Heart left ventricle (tissue), 16 donors: ENCODE measurements at places on chromosomes 12 and 14. TPM values are rescaled to one million over a fixed set of nuclear protein-coding genes. Genes with fewer than 3 reads are reported as not detected.

- H3K27me3 ChIP-seq = no peaks in the 10 kb centered on the region
- no peaks in the 10 kb centered on the region for H3K36me3 ChIP-seq
- H3K27ac ChIP-seq = no peak overlapping the region
- H3K4me3 ChIP-seq = peak overlapping the region; percentile 33
- DNase-seq = no peak
Measured at GRCh38 chr12:94690198-94690771, 39.9 kb upstream of the TMCC3 start.

DNA sequence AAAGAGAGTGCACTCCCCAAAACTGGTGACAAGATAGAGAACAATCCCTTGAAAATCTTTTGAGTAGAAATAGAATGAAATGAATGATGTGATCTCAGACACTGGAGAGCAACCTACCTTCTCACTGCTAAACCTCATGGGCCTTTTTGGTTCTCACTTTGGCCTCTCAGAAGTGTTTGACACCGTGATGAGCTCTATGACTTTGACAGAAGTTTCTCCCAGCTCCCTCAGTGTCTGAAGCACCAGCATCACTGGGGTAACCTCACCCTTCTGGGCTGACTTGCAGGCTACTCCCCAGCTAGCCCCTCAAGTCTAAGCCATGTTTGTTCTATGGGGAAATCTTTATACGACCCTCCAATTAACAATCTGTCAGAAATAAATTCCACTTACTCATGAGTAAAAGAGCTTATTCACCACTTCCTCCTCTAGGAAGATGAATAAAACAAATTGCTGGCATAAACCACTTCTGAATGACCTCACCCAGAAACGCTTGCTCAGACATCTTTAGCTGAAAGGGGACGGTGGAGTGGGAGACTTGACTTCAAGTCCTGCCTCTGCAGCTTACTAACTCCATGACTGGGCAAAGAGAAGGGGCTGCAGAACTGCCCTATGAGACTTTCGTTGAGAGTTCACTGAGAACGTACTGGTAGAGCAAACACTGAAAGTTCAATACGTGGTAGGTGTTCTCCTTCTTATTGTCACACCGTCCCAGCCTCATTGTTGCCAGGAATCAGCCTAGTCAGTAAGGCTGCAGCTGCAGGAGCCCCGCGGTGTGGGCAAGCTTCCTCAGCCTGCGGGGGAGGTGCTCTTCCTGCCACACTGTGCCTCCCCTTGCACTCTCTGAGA, 46.5 kb downstream of the ST8SIA1 start:
- H3K36me3 ChIP-seq = no peaks in the 10 kb centered on the region
- peaks cover 26% of the 10 kb centered on the region for H3K4me1 ChIP-seq
- H3K27ac ChIP-seq = no peak overlapping the region
- no peak for DNase-seq

DNA sequence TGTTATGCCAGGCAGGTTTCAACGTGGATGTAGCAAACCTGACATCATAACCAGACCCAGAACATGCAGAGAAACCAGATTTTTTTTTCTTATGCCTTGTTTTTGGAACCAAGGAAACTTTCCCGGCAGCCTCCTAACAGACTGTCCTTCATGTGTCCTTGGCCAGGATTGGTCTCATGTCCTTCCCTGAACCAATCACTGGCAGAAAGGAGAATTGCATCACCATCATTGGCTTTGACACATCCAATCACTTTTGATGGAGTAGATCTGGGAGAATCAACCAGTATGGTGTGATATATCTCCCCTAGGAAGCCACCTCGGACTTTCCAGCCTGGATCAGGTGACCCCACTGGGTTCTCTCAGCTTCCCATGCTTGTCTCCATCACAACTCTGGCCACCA, 25.6 kb upstream of the WSCD2 start:
- DNase-seq = no peak
- H3K4me3 ChIP-seq = no peak overlapping the region
- H3K36me3 ChIP-seq = no peaks in the 10 kb centered on the region
- no peaks in the 10 kb centered on the region for H3K4me1 ChIP-seq
- H3K27ac ChIP-seq = no peak overlapping the region

GRCh38 chr12:67981287-67982162, 7.7 kb upstream of the IFNG-AS1 start:
- no peaks in the 10 kb centered on the region for H3K4me1 ChIP-seq
- H3K27ac ChIP-seq = no peak overlapping the region
- no peak overlapping the region for H3K4me3 ChIP-seq

DNA sequence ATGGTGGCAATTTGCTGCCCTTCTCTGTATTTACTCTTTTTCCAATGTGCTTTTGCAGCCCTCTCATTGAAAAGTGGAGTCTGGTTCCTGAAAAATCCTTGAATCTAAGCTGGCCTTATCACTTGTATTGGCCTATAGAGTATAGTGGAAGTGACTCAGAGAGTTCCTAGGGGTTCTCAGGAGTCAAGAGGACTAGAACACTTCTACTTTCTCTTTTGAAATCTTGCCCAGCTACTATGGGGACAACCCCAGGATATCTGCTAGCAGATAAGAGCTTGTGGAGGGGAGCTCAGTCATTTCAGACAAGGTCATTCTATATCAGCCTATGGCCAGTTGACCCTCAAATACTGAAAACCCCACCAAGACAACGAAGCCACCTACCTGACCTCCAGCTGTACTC, 26.7 kb upstream of the WSCD2 start:
- H3K4me1 ChIP-seq = no peaks in the 10 kb centered on the region
- peaks cover 31% of the 10 kb centered on the region for H3K27me3 ChIP-seq
- H3K4me3 ChIP-seq = no peak overlapping the region
- DNase-seq = no peak
- no peak overlapping the region for H3K27ac ChIP-seq

GRCh38 chr14:65074449-65075150, 27.7 kb downstream of the MAX start:
- no peak for DNase-seq
- no peak overlapping the region for H3K4me3 ChIP-seq
- H3K27ac ChIP-seq = no peak overlapping the region
- H3K4me1 ChIP-seq = peaks cover 63% of the 10 kb centered on the region

DNA sequence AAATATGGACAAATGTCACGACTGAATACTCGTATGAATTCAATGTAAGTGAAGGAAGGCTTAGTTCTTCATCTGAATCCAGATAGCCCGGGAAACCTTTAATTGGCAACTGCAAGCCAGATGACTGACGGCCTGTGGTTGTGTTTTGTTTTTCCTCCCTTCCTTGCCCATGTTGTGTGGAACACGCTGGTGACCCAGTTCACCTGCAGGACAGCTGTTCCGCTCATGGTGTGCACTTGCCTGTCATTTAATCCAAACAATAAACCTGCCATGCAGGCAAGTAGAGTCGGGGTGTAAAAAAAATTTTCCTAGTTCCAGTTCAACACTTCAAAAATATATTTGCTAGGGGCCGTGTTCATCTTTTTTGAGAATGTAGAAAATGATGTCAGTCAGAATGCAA, 88.0 kb downstream of the TMEM132D start:
- no peaks in the 10 kb centered on the region for H3K36me3 ChIP-seq
- no peak for DNase-seq
- no peaks in the 10 kb centered on the region for H3K4me1 ChIP-seq

GRCh38 chr12:66976526-66976925, 292.6 kb upstream of the CAND1 start:
- no peak overlapping the region for H3K27ac ChIP-seq
- DNase-seq = no peak
- no peaks in the 10 kb centered on the region for H3K27me3 ChIP-seq

- peaks cover 4% of the 10 kb centered on the region for H3K4me1 ChIP-seq
- H3K27me3 ChIP-seq = no peaks in the 10 kb centered on the region
- H3K4me3 ChIP-seq = no peak overlapping the region
- DNase-seq = no peak
- peak overlapping the region; percentile 67 for H3K27ac ChIP-seq
Measured at GRCh38 chr14:68451696-68452373, 341.0 kb downstream of the ZFP36L1 start.

DNA sequence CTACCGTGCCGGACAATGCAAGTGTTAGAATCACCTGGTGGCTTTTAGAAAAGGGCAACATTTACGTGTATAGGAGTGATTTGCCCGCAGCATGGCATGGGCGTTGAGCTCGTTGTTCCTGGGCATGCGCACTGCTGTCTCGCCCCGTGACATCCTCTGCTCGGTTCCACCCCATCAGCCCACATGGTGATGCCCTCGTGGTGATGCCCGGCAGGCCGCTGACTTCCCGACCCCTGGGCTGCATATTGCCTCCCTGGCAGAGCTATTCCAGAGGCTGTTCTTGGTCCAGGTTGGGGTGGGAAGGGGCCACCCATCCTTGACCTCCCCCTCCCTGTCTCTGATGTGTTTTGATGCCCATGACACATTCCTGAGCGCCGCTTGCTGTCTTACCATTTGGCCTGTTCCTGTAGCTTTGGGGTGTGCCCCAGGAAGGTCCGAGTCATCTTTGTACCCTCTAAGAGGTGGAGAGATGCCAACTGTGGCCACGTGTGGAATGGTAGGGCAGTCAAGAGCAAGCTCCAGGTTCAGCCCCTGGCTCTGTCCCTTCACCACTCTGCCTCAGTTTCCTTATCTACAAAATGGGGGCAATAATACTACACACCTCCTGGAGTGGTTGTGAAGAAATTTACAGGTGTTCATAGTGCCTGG, 4.8 kb downstream of the HIP1R start:
- H3K27ac ChIP-seq = peak overlapping the region; percentile 82
- no peak for DNase-seq
- no peaks in the 10 kb centered on the region for H3K36me3 ChIP-seq
- H3K27me3 ChIP-seq = no peaks in the 10 kb centered on the region
- H3K4me1 ChIP-seq = peaks cover 43% of the 10 kb centered on the region

DNA sequence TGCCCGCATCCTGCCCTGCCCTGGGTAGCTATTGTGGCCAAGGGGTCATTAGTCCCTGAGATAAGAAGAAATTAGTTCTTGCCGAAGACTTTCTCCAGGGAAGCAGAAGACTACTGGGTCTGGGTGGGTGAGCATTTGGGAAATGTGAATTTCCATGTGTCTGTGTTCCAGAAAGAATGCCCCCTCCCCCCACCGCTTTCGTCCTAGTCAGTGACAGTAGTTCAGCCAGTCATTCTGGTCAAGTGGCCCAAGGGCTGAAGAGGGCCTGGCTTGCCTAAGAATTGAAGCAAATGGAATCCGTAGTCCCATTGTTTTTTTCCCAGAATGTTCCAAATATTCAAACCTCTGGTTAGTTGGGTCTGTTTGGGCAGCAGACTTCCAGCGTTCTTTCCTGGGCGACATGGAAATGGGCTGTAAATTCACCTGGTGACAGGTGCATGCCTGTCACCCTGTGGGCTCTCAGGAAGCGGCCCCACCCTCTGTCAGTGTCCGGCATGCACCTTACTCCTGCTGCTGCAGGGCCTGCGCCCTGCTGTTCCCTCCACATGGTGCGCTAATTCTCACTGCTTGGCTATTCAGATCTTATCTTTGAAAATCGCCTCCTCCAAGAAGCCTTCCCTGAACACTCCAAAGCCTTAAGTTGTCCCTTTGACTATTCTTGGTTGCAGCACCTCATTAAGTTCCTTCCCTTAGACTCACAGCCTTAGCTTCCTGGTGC, 1.4 kb upstream of the RFLNA start:
- no peak for DNase-seq
- H3K27ac ChIP-seq = no peak overlapping the region
- no peak overlapping the region for H3K4me3 ChIP-seq
- H3K27me3 ChIP-seq = peaks cover 2% of the 10 kb centered on the region
- H3K36me3 ChIP-seq = no peaks in the 10 kb centered on the region
- peaks cover 6% of the 10 kb centered on the region for H3K4me1 ChIP-seq

- H3K4me3 ChIP-seq = no peak overlapping the region
- no peak for DNase-seq
- no peaks in the 10 kb centered on the region for H3K27me3 ChIP-seq
- H3K4me1 ChIP-seq = no peaks in the 10 kb centered on the region
- no peaks in the 10 kb centered on the region for H3K36me3 ChIP-seq
- H3K27ac ChIP-seq = no peak overlapping the region
Measured at GRCh38 chr12:76329159-76329558, 19.1 kb downstream of the BBS10 start.

DNA sequence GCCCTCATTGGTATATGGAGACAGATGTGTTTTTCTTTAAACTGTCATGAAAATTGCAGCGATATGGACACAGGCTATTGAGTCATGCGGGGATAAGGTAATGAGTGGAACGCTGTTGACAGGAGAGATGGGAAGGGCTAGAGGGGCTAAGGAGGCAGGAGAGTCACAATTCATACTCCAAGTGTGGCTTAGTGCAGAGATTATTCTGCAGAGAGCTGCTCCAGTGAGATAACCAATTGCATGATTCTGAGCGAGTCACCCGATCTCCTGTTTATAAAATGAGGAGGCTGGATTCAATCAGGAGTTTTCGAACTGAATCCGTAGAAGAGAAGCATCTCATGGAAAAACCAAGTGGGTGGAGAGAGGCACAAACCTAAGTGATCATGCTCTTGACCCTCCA, 106.4 kb upstream of the PLEKHG7 start:
- H3K4me1 ChIP-seq = no peaks in the 10 kb centered on the region
- H3K27me3 ChIP-seq = no peaks in the 10 kb centered on the region
- no peaks in the 10 kb centered on the region for H3K36me3 ChIP-seq
- no peak overlapping the region for H3K27ac ChIP-seq

DNA sequence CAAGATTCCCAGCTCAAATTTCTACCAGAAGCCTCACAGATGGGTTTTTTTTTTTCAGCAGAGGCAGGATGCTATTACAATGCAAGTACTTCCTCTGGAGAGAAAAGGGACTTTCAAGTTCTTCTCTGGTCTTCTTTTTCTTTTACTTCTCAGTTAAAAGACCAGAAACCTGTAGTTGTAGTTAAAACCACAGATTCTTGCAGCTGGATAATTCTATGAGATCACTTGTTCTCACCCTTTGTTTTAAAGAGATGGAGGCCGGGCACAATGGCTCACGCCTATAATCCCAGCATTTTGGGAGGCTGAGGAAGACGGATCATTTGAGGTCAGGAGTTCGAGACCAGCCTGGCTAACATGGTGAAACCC, 47.6 kb upstream of the OVCH1 start:
- H3K4me1 ChIP-seq = peaks cover 32% of the 10 kb centered on the region
- H3K27me3 ChIP-seq = no peaks in the 10 kb centered on the region
- H3K27ac ChIP-seq = no peak overlapping the region

GRCh38 chr12:76623931-76624330, 64.4 kb upstream of the OSBPL8 start:
- H3K4me3 ChIP-seq = no peak overlapping the region
- H3K36me3 ChIP-seq = no peaks in the 10 kb centered on the region
- H3K4me1 ChIP-seq = peaks cover 4% of the 10 kb centered on the region
- H3K27ac ChIP-seq = no peak overlapping the region
- DNase-seq = no peak

DNA sequence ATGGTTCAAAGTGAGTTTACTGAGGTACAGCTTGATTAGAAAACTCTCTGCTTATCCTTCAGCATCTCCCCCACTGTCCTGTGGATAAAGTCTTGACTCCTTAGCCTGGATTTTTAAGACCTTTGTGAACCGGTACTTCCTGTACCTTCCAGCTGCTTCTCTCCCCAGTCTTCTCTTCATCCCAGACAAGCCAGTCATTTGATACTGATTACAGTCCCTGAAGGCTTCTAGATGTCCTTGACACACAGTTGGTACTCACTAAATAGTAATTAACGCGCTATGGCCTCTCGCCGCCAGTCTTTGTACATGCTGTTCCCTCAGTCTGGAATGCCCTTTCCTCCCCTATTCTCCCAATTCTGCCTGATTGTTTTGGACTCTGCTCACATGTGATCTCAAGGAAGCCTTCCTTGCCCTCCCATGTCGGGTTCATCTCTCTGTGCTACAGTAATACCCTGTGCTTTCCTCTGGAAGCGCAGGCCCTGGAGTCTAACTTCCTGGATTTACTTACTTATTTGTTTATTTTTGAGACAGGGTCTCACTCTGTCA, 50.6 kb upstream of the PTGR2 start:
- H3K4me1 ChIP-seq = no peaks in the 10 kb centered on the region
- no peak for DNase-seq
- no peaks in the 10 kb centered on the region for H3K36me3 ChIP-seq
- no peak overlapping the region for H3K27ac ChIP-seq
- no peak overlapping the region for H3K4me3 ChIP-seq

KRT8 gene
- 227 TPM for polyA plus RNA-seq

FLRT2 gene
- 0.61 TPM for polyA plus RNA-seq

RNASE7 gene
- 0.04 TPM for polyA plus RNA-seq

SNW1 gene
- 25.8 TPM for polyA plus RNA-seq

PPP1R1A gene
- 181 TPM for polyA plus RNA-seq
